ENCODE measurements at places on chromosomes 16 and 17.

GRCh38 chr16:55421226-55421625, 57.8 kb upstream of the MMP2 start:
- ATAC-seq: no peak

DNA sequence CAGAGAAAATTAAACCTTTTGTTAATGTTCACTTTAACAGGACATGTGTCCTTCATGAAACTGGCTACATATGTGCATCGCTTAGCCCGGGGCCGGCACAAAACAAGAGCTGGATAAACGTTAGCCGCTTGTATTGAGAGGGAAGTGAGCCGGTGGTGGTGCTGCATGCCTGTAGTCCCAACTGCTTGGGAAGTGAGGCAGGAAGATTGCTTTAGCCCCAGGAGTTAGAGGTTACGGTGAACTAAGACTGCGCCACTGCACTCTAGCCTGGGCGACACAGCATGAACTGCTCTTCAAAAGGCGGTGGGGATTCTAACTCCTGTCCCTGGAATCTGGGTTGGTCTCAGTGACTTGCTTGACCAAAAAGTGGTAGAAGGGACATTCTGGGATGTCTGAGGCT, 15.0 kb upstream of the SPHK1 start:
- ATAC-seq: no peak

DNA sequence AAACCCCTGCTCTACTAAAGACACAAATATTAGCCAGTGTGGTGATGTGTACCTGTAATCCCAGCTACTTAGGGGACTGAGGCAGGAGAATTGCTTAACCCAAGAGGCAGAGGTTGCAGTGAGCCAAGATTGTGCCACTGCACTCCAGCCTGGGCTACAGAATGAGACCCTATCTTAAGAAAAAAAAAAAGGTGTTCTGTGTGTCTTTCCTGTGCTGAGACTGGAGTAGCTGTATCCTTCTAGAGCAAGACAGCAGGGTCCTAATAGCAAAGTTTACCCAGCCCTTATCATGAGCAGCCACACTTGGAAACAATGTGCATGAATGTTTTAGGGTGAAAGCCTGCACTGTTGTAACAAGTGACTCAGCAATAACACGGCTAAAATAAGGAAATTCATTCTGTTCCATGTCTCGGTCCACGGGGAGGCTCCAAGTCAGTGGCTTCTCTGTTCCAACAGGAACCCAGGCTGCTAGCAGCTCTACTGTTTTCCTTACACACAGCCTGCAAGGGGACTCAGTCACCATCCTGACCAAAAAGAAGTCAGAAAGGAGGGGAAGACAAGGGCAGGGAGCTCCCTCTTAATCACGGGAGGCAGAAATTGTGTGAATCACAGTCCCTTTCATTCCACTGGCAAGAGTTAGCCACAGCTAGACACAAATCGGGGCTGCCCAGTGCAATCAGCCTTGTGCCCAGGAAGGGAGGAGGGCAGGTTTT, 7.1 kb upstream of the SLC5A11 start:
- peak; percentile 52 for ATAC-seq

- ATAC-seq: no peak
Observed at GRCh38 chr17:1713878-1714426, 3.8 kb upstream of the TLCD2 start.

DNA sequence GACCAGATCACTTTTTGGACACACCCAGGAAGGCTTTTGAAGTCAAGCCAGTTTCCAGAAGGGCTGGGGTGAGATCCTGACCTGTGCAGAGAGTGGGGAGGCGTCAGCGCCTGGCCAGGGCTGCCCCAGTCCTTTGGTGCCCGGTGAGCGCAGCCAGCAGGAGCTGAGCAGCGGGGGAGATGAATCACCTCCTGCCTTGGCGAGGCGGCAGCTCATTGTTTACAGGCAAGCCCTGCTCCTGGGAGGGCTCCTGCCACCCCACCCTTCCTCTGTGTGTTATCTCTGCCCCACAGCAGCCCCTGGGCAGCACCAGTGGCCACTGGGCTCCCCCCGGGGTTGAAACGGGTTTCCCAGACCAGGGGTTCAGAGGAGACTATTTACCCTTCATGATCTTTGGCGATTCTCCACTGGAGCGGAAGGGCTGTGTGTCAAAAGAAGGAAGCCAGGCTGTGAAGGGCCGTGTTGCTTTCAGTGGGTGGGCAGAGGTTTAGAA, 14.1 kb upstream of the ITGB4 start:
- peak; percentile 85 for ATAC-seq

DNA sequence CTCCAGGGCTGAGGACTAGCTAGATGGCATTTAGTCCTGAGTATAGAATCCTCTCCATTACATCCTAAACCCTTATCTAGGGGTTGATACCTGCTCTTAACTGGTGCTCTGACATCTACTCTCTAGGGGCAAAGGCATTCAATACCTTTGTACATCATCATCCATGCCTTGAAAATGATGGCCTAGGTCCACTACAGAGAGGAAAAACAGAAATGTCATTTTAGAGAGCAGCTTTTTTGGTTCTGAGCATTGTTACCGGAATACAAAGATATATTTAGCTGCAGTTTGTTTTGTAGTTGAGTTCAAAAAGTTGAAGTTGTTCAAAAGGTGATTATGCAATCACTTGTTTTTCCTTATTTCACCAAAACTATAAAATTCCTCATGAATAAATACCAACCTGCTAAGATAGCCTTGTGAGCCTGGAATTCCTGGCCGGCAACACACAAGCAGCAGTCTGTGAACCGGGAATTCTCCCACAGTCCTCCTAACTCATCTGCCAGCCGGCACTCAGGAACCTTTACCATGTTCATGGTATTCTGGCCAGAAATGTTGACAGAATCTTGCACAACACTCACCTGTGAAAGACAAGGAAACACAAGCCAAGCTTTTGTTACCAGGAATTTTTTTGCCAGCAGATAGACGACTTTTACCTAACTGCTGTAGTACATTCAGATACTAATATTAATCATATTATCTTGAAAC, 35.4 kb downstream of the NXPH3 start:
- ATAC-seq: no peak

DNA sequence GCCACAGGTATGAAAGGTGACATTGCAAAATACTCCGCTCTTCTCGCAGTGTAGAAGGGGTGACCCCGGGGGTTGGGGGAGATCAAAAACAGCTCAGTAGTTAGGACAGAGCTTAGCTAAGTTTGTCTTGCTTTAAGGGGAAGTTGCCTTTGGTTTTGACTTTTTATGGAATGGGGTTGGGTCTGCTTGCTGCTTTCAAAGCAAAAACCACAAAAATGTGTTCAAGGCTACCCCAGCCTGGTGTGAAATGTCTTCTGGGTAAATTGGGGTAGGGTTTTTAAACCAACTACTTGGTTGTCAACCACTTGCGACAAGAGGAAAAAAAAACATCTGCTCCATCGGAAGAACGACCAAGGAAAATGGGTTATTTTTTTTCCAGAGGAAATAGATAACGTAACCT, 6.2 kb downstream of the FUS start:
- ATAC-seq: no peak

DNA sequence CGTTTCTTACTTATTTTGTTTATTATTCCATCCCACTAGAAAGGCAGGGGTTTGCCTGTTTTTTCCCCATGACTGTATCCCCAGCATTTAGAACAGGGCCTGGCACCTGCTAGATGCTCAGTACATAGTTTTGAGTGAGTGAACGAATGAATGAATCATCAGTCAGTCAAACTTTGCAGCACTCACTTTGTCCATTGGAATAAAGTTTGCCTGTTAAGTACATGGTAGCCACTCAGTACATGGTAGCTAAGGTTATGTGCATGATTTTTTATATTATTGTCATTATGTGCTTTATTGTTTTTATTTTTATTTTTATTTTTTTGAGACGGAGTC, 88.5 kb downstream of the CMIP start:
- no peak for ATAC-seq

DNA sequence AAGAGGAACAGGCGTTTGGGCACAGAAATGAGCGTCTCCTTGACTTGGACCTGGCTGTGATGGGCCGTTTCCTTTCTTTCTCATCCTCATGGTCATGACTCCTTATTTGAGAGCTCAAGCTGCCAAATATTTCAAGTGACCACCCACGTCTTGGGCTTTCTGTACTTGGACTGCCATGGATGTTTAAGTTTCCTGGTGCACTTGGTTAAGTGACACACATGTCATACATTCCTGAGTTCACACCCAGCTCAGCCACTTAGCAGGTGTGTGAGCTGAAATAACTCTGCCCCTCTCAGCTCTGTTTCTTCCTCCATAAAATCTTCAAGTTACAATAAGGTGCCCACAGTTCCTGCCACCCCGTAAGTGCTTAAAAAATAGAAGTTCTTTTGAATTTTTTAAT, 114.5 kb downstream of the CLEC16A start:
- ATAC-seq: no peak

- no peak for ATAC-seq
Observed at GRCh38 chr17:33242375-33243124, 50.5 kb downstream of the ASIC2 start.

GRCh38 chr17:35546487-35546886, 9.0 kb upstream of the SLFN12L start:
- ATAC-seq: no peak

DNA sequence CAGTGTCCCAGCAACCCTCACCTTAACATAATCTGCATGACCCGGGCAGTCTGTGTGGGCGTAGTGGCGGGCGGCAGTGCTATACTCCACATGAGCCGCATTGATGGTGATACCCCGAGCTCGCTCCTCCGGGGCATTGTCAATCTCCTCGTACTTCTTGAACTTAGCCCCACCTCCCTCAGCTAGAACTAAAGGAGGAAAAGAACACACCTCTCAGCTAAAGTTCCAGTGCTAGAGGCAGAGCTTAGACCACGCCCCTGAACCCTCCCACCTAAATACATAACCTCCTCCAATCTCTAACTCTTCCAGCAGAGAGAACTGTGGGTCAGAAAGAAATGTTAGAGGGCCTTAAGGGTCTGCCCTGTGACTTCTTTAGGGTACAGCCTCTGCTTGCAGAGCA, 855 bp downstream of the TUFM start:
- ATAC-seq: peak; percentile 59

DNA sequence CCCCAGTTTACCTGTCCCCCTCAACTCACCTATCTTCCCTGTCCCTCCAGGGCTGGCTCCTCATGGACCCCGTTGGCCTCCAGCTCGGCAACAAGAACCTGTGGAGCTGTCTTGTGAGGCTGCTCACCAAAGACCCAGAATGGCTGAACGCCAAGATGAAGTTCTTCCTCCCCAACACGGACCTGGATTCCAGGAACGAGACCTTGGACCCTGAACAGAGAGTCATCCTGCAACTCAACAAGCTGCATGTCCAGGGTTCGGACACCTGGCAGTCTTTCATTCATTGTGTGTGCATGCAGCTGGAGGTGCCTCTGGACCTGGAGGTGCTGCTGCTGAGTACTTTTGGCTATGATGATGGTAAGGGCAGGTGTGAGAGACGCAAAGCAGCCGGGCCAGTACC, 31.3 kb downstream of the NLRC5 start:
- no peak for ATAC-seq

GRCh38 chr17:55451203-55451641, 29.6 kb upstream of the MMD start:
- ATAC-seq: no peak

GRCh38 chr16:19967561-19967960, 82.9 kb upstream of the GPRC5B start:
- ATAC-seq: no peak

DNA sequence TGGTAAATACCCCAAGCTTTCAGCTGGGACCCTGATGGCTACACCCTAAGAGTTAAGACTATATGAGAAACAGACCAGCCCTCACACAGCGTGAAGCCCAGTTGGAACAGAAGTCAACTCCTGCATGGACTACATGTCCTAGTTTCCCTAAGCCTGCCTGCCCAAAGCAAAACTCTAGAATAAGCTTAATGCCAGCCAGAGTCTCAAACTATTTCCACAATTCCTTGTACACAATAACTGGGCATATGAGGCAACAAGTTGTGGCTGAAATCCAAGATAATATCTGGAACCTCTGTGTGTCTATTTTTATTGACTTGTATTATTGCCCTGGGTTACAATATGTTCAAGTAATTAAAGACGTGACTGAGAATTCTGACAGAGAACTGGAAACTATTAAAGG, 19.4 kb downstream of the MYH10 start:
- ATAC-seq: no peak

- ATAC-seq: no peak
Observed at GRCh38 chr17:80927791-80928216, 63.8 kb upstream of the CHMP6 start.

DNA sequence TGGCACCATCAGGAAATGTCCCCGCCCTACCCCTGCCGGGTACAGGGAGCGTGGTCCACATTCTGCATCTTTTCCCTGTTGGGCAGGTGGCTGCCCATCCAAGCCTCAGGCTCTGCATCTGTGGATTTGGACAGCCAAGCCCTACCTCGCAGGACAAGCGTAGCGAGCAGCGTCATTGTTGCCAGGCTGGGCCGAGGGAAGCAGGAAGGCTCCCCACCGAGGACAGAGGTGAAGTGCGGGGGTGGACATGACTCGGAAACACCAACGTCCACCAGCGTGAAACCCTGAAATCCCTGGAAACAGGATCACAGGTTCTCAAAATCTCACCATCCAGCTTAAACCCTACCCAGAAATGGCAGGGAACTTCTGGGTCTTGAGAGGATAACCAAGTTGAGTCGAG, 73.6 kb downstream of the SOCS1 start:
- no peak for ATAC-seq

GRCh38 chr16:79810449-79811189, 210.1 kb upstream of the MAF start:
- ATAC-seq: no peak

DNA sequence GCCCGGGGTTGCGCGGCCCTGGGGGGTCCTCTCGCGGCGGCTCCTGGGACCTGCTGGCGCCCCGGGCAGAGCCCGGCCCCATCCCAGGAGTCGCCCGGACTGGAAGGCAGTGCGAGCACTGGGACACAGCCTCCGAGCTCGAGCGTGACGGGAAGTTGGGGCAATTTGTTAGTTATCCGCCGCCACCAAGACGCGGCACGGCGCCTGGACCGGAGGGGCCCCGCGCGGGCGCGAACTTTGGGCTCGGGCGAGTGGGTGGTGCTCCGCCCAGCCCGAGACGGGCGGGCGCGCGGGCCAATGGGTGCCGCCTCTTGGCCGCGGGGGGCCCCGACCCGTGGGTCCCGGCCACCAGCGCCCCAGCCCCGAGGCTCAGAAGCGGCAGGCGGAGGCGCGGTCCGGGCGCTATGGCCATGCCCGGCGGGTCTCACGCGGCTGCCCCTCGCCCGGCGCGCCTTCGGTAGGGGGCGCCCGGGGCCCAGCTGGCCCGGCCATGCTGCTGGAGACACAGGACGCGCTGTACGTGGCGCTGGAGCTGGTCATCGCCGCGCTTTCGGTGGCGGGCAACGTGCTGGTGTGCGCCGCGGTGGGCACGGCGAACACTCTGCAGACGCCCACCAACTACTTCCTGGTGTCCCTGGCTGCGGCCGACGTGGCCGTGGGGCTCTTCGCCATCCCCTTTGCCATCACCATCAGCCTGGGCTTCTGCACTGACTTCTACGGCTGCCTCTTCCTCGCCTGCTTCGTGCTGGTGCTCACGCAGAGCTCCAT, at the start of gene ADORA2B:
ADORA2B (plus strand) TSS at position 372 of the 768 bp plus-strand sequence; CDS start at position 491, 119 bp downstream.
- ATAC-seq: peak; percentile 42

GRCh38 chr17:56798916-56799315, 34.8 kb downstream of the C17orf67 start:
- peak; percentile 17 for ATAC-seq

DNA sequence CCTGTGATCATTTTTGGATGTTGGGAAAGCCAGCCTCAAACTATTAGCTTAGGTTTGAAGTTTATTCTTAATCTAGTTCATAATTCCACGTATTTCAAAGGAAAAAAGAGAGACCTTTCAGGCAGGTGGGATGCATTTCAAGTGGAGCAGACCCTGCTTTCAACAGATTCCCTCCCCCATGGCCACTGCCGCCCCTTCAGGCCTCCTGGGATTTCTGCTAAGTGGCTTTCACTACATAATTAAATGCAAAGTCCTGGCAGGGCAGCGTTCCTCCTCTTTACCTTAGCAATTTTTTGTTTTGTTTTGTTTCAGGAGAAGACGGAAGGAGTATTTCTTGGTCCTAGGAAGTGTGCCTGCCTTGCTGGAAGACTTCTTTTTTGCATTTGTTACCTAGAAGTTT, 36.6 kb downstream of the MAF start:
- no peak for ATAC-seq
